ENCODE measurements at places on chromosomes 6 and 20.

- DNase-seq, result no peak
Measured at GRCh38 chr6:25710287-25710686, 44.3 kb upstream of the SLC17A4 start.

- DNase-seq, result no peak
Measured at GRCh38 chr6:143399176-143399575, 51.3 kb downstream of the ADAT2 start.

- DNase-seq, result no peak
Measured at GRCh38 chr6:127190552-127190951, 72.1 kb downstream of the RSPO3 start.

DNA sequence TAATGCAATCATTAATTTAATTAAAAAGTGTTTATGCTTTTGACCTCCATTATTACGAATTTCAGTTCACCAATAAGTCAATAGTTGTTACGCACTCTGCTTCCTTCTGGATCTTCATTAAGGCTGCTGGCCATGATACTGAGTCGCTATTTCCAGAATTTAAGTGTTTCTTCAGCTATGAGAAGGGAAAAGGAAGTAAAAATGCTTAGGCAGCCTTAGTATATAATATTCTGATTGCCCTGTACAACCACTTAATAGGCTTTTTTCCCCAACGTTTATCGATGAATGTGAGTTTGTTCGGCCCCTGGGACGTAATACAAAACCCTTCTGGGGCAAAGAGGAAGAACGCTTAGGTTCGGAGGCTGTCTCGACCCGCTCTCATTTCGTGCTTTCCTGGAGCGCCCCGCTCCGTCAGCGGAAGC, 644 bp downstream of the OARD1 start:
- DNase-seq, result no peak

DNA sequence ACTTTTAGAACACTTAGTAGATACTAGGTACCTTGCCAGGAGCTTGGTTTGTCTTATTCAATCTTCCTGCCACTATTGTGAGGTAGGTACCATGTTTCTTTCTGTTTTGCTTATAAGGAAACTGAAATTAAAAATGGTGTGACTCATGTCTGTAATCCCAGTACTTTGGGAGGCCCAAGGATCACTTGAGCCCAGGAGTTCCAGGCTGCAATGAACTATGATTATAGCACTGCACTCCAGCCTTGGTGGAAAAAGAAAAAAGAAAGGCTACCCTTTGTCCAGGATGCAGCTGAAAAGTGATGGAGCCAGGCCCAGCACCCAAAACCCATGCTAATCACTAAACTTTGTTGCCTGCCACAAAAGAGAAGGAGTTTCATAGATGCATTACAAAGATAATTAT, 34.1 kb upstream of the LAMA4 start:
- DNase-seq, result no peak

DNA sequence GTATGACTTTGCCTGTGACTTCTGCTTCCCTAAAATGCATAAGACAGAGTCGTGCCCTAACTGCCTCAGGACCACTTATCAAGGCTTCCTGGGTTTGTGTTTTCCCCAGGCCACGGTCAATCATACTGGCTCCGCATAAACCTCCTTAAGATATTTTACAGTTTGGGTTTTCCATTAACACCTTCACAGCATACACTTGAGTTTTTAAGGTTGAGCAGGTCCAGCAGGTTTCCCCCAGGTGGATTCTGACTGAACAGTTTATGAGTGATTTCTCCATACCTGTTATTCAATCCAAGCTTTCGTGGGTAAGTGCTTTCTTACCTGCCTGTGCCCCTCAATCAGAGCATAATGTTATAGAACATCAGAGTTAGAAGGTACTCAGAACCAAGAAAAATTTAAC, 39.3 kb downstream of the NINL start:
- no peak for DNase-seq

GRCh38 chr6:113690281-113691259, 166.6 kb upstream of the MARCKS start:
- DNase-seq, result no peak

Measured in stimulated activated CD8-positive, alpha-beta memory T cell treated with anti-CD3 and anti-CD28 coated beads, Interleukin-4, amount 100 ng/mL, for 1 hour (primary cell).